ENCODE measurements at places on chromosomes 16 and 17.
A peak's percentile ranks its signal among the peaks of the same experiment; 100 is the strongest.

GRCh38 chr17:42313773-42314566 lies 25.7 kb downstream of the STAT5A start:
- DNase-seq: no peak

DNA sequence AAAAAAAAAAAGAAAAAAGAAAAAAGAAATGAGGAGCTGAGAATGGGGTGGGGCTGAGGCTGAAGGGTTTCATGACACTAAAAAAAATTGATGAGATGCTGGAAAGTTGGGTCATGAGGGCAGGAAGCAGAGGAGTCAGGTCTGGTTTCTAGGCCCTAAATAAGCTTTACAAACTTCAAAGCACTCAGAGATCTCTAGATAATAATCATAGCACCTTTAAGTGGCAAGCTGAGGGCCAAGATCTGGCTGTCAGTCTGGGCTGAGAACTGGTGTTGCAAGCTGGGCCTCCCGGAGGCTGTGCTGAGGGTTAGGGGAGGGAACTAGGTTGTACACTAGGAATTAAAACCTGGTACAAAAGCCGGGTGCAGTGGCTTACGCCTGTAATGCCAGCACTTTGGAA lies 6.4 kb downstream of the ZNF764 start:
- no peak for DNase-seq

- DNase-seq: no peak
Measured at GRCh38 chr17:153851-154250, 16.5 kb downstream of the SCGB1C2 start.

- DNase-seq: no peak
Measured at GRCh38 chr16:23691483-23692189, 12.9 kb downstream of the PLK1 start.

DNA sequence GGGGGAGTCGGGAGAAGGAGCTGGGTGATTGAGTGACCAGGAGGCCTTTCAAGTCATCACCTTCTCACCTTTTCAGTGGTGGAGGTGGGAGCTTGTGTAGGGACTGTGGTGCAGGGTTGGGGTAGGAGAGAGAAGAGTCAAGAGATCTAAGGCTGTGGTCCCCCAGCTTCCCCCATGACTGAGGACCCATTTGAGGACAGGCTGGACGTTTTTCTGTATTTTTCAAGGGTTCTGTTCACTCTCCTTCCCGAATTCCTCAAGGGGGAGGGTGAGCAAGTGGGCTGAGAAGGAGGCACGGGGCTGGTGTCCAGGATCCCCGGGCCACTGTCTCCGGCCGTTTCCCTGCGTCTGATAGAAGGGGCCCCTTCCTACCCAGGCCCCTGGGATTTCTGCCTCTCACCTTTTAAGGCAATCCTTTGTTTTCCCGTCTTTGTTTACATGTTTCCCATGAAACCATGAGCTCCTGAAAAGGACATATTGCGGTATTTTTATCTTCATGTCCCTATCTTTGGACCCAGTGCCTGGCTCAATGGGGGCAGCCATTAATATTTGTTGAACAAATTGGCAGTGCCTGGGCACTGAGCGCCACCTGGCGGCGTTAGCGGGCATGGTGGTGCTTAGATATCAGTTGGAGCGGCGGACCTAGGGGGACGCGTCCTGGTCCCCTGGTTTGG lies 9.2 kb upstream of the CD300A start:
- DNase-seq: peak; percentile 80

GRCh38 chr16:2056077-2056476 lies 8.3 kb downstream of the TSC2 start:
- DNase-seq: no peak

DNA sequence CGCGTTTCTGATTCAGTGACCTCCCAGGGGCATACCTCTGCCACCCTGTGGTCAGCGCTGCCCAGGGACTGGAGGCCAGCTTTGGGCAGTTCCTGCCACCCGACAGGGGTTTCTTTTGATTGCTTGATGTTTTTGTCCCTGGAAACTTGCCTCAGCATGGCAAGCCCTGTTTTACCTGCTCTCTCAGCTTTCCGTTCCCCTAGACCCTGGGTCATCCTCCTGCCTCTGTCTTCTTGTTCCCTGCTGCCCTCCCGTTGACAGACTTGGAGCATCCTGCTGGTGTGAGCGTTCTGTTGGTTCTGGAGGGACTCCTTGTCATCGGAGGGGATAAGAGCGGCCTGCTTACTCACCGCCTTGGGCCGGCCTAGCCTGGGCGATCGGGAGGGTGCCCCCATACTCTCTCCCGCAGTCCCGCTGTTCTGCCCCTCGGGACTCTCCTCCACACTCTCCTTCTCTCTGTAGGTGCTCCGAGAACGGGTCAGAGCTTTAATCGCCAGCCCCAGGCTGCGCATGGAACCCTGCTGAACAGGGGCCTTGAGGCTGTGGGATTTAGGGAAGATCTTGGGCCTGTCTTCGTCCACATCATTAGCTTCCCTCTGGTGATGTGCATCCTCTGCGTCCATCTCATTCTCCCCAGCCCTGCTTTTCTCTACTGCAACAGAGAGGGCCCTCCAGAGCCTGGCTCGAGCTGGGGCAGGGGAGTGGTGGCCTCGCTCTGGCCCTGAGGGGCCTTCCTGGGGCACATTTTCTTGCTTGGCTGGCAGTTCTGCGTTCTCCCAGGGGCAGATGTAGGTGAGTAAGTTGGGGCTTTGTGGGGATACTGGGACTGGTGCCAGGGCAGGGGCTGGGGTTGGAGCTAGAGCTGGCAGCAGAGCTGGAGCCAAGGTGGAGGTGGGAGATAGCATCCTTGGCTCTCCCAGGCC lies 13.7 kb downstream of the GPR179 start:
- DNase-seq: no peak

- no peak for DNase-seq
Measured at GRCh38 chr17:74192950-74193781, 10.3 kb upstream of the RPL38 start.

- no peak for DNase-seq
Measured at GRCh38 chr16:5333991-5334390, 236.4 kb upstream of the EEF2KMT start.

DNA sequence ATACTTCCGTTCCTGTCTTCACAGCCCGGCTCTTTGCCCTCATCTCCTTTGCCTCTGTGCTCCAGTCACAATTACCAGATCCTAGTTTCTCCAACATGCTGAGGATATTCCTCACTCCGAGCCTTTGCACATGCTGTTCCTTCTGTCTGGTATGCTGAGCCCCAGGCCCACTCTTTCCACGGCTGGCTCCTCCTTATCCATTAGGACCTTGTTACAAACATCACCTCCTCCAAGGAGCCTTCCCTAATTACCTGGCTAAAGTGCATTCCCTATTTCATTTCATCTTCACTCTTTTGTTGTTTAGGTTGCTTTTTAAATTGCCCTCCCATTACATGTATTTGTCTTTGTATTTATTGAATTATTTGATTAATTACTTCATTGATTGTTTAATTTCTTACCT lies 14.9 kb upstream of the ADGRG1 start:
- DNase-seq: no peak

- DNase-seq: no peak
Measured at GRCh38 chr17:63382136-63382535, 64.0 kb downstream of the CYB561 start.

GRCh38 chr16:81785138-81785924 lies 6.2 kb downstream of the PLCG2 start:
- DNase-seq: no peak

DNA sequence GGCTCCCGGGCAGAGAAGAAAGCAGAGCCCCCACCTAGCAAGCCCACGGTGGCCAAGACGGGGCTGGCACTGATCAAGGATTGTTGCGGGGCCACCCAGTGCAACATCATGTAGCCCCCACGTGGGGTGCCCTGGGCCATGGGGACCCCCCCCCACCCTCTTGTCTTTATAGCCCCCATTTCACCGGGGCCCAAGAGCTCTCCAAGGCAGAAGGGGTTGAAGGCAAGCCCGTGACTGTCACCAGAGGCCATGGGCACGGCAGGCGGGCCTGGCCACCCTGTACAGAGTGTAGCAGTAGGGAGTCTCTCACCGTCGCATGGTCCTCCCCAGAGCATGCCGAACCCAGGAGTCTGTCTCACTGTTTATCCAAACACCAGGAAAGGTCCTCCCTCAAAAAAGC lies 56.2 kb downstream of the MARF1 start:
- DNase-seq: no peak

DNA sequence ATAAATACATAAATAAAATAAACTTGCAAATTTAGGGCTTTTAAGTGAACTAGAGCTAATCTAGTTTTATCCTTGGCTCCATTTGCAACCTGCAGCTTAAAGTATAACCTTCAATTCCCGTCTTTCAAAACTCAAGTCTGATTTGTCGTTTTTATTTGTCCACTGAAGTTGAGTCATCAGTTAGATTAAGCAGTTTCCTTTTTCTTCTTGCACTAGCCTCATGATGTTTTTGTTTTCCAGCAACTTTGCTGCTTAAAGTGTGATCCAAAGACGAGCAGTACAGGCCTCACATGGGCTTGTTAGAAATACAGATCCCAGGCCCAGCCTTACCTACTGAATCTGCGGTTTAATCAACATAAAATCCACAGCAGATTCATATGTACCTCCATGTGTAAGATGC lies 13.8 kb downstream of the ARSG start:
- no peak for DNase-seq

GRCh38 chr17:7184647-7185046 lies 5.5 kb upstream of the ASGR1 start:
- DNase-seq: no peak

GRCh38 chr17:77521076-77521475 lies 380.3 kb downstream of the SEC14L1 start:
- DNase-seq: no peak

GRCh38 chr16:85208181-85208580 lies 95.9 kb upstream of the CIBAR2 start:
- no peak for DNase-seq

- DNase-seq: peak; percentile 62
Measured at GRCh38 chr16:22098405-22099255, 6.3 kb downstream of the VWA3A start.

DNA sequence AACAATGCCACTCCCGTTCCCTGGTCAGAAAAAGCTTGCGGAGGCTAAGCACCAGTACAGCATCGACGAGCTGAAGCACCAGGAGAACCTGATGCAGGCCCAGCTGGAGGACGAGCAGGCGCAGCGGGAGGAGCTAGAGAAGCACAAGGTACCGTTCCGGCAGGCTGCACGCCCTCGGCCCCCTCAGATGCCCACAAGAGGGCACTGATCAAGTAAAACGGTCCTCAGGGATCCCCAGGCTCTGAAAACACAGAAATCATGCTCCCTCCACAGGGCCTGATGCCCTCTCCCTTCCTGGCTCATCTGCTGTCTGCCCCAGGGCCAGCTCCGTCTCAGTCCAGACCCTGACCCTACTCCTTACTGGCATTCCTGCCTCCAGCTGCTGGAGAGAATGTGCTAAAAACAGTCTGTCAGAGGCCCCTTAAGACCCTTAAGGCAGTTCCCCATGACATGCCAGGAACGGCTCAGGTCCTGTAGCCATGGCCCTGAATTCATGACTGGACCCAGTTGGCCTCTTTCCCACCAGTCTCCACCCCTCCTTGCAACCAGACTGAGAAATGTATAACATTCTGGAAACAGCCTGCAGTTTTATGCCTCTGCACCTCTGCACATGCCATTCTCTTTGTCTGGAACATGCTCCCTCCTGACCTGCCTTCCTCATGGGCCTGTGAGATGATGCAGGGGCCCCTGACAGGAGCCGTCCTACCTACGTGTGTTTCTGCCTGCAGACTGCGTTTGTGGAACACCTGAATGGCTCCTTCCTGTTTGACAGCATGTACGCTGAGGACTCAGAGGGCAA lies 21.8 kb downstream of the DRC3 start:
- DNase-seq: no peak

DNA sequence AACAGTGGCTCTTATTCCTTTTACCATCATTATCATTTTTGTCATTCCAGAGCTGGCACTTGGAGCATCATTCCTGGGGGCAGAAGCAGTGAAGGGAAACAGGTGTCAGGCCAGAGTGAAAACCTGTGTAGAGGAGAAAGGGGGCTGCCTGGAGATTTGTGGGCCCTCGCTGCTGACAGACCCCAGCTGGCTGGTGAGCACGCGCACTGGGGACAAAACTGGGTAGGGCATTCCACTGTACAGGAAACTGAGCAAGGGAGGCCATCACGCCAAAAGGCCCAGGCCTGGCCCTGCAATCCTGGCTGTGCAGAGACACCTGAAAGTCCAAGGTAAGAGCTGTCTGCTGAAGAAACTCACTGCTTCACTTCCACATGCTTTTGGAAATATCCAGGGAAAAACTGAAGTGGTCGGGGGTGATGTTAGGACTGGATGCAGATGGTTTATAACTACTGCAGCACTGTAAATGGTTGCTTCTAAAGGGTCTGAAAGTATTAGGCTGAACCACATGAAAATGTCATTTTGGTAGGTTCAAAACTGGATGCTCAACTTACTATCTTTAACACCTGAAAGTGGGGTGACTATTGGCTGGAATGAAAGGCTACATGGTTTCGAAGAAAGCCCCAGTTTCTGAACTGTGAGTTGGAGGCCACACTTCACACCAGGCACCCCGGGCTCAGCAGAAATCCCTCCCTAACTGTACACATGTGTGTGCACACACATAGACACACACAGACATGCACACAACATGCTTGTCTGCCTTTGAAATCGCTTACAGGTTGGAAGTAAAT lies 225.0 kb downstream of the C16orf78 start:
- no peak for DNase-seq

DNA sequence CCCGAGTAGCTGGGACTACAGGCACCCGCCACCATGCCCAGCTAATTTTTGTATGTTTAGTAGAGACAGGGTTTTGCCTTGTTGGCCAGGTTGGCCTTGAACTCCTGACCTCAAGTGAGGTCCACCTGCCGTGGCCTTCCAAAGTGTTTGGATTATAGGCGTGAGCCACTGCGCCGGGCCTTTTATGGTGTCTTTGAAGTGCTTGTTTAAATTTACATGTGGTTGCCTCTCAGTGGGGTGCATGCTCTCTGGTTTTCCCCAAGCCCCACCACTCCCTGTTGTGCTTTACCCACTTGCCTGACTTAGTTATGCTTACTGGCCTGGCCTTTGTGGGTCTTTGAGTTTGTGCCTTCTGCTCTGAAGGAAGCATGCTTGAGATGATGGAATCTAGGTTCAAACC lies 132.0 kb downstream of the PRKCB start:
- no peak for DNase-seq

GRCh38 chr16:66263168-66263972 lies 103.1 kb upstream of the CDH5 start:
- DNase-seq: no peak

All from HTR-8/SVneo (cell line).